Stimulated activated CD4-positive, alpha-beta T cell treated with anti-CD3 and anti-CD28 coated beads, Interleukin-12 subunit alpha, Interleukin-12 subunit beta, amount 100 ng/mL, for 48 hours (primary cell): ENCODE measurements at places on chromosomes 5 and 9.

- no peak for DNase-seq
Measured at GRCh38 chr9:5559659-5560058, 49.3 kb downstream of the PDCD1LG2 start.

- no peak for DNase-seq
Measured at GRCh38 chr5:179408611-179409010, 63.4 kb upstream of the ADAMTS2 start.

- no peak for DNase-seq
Measured at GRCh38 chr5:176610435-176610773, 448 bp upstream of the GPRIN1 start.

- DNase-seq, result no peak
Measured at GRCh38 chr5:130642461-130642860, 522.6 kb downstream of the HINT1 start.

DNA sequence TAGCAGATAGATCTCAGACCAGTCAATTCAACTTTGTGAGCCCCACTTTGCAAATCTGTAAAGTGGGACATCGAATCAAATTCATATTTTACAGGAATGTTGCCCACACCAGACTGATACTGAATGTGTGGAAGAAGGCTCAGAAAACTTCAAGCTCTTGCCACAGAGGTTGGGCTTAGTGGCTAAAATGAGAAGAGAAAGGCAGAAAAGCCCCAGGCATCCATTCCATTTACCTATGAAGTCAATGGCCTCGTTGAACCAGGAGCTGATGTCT, 1.7 kb downstream of the DUSP1 start:
- DNase-seq, result no peak

- DNase-seq, result no peak
Measured at GRCh38 chr9:97904725-97905124, 17.6 kb downstream of the TRMO start.

DNA sequence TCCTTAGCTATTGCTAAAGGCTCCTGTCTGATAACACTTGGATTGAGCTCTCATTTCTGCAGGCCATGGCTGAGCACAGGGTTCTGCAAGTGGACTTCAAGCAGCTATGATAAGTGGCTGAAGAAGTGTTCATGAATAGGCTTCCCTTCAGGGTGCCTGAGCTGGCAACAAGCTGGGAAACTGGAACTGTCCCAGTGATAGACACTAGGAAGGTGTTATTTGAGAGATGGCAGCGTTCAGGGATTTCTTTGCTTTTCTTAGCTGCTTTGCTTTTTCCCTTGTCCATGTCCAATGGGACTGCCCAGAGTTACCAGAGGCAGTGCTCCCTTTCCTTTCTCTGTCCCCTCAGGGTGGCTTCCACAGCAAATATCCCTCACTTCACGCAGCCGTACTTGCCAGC, 75.8 kb downstream of the INIP start:
- no peak for DNase-seq

GRCh38 chr5:154478752-154479159, 729 bp upstream of the HAND1 start:
- no peak for DNase-seq

DNA sequence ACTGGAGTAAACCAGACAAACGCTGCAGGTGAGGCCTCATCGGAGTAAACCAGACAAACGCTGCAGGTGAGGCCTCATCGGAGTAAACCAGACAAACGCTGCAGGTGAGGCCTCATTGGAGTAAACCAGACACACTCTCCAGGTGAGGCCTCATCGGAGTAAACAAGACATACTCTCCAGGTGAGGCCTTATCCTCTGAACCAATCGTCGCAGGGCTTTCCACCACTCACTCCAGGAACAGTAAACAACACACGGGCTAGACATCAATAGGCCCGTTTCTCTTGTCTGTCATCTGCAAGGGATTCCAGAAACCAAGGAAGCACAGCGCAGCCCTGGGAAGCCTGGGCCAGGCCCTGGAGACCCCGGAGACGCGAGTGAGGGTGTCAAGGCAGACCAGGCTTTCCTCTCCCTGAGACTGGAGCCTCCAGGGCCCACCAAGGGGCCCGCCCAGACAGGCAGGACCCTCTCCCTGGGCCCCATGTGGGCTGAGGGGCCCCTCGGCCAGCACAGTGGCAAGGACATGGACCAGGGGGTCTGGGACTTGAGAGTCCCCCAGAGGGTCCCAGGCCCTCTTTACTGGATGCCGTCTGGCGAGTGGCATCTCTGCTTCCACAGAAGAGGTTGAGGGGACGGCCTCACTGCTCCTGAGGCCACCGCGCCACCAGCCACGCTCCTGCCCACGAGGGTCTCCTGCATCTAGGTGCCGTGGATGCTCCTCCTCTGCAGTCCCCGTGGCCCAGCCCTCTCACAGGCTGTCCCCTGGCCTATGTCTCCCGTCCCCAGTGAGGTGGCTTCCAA, 26.4 kb upstream of the NSMF start:
- no peak for DNase-seq

DNA sequence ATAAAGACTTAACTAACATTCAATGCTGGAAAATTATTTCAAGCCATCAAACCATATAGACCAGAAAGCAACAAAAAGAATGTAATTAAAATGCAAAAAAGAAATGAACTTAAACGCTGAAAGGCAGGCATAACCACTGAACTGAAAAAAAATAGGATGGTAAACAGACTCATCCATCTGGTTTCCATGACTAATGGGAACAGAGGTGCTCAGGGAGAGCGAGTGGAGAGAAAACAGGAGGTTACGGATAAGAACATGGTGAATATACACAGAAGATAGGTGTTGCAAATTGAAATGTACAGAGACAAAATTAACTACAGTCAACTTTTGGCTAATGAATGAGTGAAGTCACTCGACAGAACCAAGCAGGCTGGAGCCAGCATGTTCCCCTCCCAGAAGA, 43.5 kb upstream of the RNF38 start:
- DNase-seq, result no peak

DNA sequence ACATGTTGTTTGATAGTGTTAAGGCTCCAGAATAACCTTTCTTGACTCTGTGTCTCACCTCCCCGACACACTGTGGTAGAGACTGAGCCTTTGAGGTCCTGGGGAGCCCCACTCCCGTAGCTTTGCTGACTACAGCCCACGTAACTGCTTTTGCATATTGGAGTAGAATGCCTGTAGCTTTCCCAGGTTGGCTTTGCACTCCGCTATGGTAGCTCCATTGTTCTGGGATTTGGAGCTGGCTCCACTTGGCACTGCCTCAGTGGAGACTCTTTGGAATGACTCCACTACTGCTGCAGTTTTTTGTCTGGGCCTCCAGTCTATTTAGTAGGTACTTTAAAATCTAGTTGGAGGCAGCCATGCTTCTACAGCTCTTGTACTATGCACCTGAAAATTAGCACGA, 56.2 kb upstream of the ANXA1 start:
- no peak for DNase-seq
